ENCODE measurements at places on chromosomes 1 and 21.

DNA sequence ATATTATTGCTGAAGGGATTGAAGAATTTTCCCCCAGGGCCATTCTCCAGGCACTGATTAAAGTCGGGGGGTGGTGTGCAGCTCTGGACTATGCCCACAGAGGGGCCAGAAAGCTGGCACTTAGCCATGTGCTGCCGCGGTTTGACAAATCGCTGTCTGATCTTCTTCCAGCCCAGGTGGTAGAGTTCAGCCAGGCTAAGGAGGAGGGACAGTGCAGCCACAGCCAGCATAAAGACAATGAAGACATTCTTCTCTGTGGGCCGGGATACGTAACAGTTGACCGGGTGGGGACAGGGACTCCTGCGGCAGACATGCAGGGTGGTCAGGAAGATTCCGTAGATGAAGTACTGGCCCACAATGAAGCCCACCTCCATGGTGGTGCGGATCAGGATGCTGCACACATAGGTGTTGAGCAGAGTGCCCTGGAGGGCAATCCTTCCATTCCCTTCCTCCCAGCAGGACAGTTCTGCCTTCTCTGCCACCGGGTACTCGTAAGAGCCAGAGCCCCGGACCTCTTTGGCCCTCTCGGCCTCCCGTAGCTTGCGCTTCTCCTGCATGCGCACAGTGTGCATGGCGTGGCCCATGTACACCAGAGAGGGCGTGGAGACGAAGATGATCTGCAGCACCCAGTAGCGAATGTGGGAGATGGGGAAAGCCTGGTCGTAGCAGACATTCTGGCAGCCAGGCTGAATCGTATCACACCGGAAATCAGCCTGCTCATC is 1.9 kb downstream of the GJA5 start:
- DNase-seq = no peak

DNA sequence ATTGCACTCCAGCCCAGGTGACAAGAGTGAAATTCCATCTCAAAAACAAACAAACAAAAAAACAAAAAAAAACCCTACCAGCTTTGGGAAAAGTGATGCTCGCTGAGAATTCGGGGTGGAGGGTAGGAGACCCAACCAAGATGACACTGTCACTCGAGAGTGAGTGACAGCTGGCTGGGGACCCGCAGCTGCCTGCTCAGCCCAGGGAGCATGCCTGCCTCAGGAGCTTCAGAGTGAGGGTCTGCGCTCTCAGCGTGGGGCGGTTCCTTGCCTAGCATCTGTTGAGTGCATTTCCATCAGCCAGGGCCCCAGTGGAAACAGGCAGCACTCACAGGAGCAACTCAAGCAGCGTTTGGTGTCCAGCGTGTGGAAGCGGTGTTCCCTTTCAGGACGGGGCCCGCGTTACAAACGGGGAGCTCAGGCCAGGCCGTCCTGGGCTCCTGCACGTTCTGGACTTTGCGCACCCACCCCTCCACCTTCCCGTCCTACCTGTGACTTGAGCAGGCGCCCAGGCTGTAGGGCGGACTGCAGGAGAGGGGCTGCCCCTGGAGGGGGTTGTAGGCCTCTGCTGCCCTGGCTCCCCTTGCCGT is 5.9 kb downstream of the CSTB start:
- no peak for DNase-seq

- DNase-seq = peak; percentile 94
Measured at GRCh38 chr1:66929999-66930822, 5.4 kb downstream of the MIER1 start.

GRCh38 chr21:45282283-45283034 is 5.2 kb downstream of the POFUT2 start:
- DNase-seq = no peak

GRCh38 chr1:70941563-70941962 is 106.1 kb downstream of the PTGER3 start:
- DNase-seq = no peak

DNA sequence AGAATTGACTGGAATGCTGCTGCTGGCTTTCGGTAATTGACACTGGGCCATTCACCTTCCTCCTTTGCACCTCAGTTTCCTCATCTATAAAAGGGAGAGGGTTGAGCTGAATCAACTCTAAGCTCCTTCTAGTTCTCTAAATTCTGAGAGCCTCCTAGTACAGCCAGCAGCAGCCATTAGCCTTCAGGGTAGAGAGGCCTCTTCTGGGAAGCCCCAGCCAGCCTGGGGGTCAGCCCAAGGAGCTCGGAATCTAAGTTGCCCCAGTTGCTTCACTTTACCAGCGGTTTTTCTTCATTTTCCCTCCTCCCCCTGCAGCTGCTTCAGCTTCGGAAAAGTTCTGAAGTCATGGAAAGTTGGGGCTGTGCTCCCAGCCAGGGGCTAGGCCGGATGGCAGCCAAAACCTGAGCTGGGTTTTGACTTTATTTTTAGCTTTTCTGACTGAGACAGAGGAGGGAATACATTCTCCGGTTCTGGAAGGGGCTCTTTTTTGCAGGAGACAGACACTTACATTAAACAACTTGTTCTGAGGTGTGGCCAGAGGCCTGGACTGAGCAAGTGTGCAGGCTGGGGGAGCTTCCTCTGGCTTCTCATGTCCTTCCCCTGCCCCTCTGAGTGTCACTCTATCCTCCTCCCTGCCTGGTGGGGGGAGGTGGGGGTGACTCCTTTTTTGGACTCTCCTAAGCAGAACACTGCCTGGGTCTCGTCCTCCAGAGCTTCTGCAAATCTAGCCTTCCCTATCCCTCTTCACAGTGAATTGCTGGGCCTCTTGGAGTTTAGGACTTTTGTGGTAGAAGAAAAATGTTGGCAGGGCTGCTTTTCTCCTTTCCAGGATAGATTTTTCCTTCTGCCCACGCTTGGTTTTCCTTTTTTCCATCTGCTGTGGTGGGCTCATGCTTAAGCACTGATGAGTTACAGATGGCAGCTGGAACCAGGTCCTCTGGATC is 14.4 kb downstream of the LMNA start:
- no peak for DNase-seq

DNA sequence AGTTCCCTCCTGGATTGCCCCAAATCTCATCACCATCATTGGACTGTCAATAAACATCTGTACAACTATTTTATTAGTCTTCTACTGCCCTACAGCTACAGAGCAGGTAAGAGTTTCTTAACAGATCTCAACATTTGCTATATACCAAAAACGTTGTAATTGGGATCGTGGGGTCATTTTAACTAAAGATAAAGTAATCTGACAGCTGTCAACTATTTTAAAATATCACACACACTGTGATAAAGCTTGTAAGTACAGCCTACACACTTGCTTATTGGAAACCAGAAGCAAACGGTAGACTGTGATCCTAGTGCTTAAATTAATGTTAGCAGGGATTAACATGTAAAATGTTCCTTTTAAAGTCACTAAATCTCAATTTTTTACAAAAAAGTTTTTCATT is 7.9 kb downstream of the CEPT1 start:
- DNase-seq = no peak

GRCh38 chr1:150210091-150210490 is 25.8 kb downstream of the ANP32E start:
- DNase-seq = no peak

All from stimulated activated CD4-positive, alpha-beta T cell treated with anti-CD3 and anti-CD28 coated beads, Interleukin-1b, Interleukin-23, amount 100 ng/mL, for 4 hours (primary cell).